ENCODE measurements at places on chromosomes 12 and 14. TPM values are rescaled to one million over a fixed set of nuclear protein-coding genes. Genes with fewer than 3 reads are reported as not detected.

Gene CLEC4C
- total RNA-seq: not detected

- DNase-seq: peak; percentile 3
Observed at GRCh38 chr14:57833323-57833722, 32.6 kb downstream of the SLC35F4 start.

DNA sequence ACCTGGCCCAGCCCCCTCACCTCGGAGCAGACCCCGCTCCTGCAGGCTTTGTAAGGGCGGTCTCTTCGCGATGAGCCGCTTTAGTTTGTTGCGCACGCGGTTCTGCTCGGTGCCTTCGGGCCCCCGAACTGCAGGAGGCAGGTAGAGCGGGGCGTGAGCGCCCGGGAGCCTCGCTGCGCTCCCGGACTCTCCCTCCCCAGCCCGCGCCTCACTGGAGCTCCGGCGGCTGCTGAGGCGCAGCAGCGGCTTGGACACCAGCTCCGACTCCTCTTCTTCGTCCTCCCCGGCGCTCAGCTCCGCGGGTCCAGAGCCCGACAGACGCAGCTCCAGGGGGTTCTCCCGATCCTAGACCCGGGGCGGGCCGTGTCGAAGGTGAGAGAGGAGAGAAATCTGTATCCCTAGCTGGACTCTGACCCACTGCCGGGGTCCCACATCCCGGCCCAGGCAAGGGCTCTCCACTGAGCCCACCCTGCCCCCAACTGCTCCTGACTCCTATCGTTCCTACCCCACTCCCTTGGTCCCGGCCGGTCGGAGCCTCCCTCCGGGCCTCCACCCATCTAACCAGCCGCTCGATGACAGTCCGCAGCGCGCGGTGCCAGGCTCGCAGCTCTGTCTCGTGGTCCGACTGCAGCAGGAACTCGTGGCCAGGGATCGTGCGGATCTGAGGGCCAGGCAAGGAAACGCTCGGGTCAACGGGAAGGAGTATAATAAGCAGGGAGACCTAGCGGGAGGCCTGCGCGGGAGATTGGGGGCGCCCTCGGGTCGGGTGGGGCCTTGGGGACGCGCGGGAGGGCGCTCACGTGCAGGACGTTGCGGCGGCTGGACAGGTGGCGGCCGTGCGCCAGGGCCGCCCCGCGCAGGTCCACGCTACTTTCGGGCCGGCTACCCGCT, 4.2 kb downstream of the ARHGAP9 start:
- no peak for DNase-seq

Gene TAS2R31
- 17.7 TPM for total RNA-seq

DNA sequence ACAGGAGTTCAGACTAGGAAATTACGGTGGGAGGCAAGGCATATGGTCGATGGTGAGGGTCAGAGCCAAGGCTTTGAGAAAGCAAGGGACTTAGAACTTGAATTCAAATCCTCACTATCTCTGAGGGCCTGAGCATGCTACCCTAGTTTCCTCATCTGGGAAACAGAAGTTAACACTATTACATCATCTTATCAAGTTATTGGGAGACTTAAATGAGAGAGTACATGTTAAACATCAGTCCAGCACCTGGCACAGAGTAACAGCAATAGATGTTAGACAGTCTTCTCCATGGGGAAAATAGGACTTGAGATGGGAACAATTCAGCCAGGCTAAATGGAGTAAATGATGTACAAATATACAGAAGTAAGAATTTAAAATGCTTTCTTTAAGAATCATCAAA, 38.5 kb downstream of the SLC38A1 start:
- no peak for DNase-seq

- DNase-seq: peak; percentile 87
Observed at GRCh38 chr14:87896393-87897380, 96.3 kb downstream of the GALC start.

GRCh38 chr12:83172866-83173649, 486.4 kb downstream of the TMTC2 start:
- no peak for DNase-seq

Gene FOXM1
- total RNA-seq: 6.8 TPM

Gene SERPINA5
- total RNA-seq: not detected

- no peak for DNase-seq
Observed at GRCh38 chr14:52547526-52547925, 4.8 kb downstream of the TXNDC16 start.

Gene ZFHX2
- total RNA-seq: 0.31 TPM

Gene KCTD10
- total RNA-seq: 42.6 TPM
